Kidney (tissue), 22 donors: ENCODE measurements at places on chromosomes 16 and 17. TPM values are rescaled to one million over a fixed set of nuclear protein-coding genes. Genes with fewer than 3 reads are reported as not detected.
A peak's percentile ranks its signal among the peaks of the same experiment; 100 is the strongest.

Gene TBC1D3E
- not detected for total RNA-seq

Gene STARD3
- total RNA-seq = 47.6 TPM

Gene NOB1
- total RNA-seq = 50.4 TPM

DNA sequence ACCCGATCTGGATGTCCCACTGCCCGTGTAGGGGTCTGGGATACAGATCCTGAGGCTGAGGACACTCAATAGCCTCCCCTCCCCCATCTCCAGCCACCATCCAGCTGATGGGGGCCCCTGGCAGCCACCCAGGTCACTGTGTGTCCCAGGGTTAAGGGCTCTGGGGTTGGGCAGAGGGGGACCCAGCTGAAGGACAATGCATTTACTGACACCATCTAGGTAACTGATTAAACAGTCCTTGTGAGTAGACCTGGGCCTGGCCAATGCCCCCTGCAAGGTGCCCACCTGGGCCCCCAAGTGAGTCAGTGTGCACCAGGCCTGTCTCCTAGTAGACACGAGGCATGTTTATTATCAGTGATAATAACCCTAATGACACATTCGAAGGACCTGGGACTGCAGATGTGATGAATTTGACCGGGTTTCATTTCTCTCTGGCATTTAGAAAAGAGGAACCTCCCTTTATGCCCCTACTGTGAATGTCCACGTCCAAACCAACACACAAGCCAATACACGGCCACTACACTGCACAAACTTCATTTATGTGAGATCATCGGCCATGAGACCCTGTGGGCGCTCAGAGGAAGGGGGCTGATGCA, 261.9 kb upstream of the FOXF1 start:
- H3K27ac ChIP-seq = no peak overlapping the region
- H3K4me3 ChIP-seq = no peak overlapping the region
- H3K4me1 ChIP-seq = no peaks in the 10 kb centered on the region
- H3K27me3 ChIP-seq = no peaks in the 10 kb centered on the region
- no peak for DNase-seq
- no peaks in the 10 kb centered on the region for H3K36me3 ChIP-seq

GRCh38 chr16:83994087-83994486, 26.0 kb downstream of the NECAB2 start:
- H3K4me3 ChIP-seq = peak overlapping the region; percentile 47
- H3K4me1 ChIP-seq = peaks cover 10% of the 10 kb centered on the region
- H3K36me3 ChIP-seq = no peaks in the 10 kb centered on the region
- H3K27ac ChIP-seq = peak overlapping the region; percentile 61

- no peak for DNase-seq
- H3K27ac ChIP-seq = peak overlapping the region; percentile 65
- peak overlapping the region; percentile 39 for H3K4me3 ChIP-seq
Observed at GRCh38 chr17:43713494-43714162, 45.0 kb downstream of the SOST start.

GRCh38 chr17:2804912-2805311, 8.7 kb downstream of the RAP1GAP2 start:
- no peaks in the 10 kb centered on the region for H3K27me3 ChIP-seq
- no peak overlapping the region for H3K27ac ChIP-seq
- H3K36me3 ChIP-seq = no peaks in the 10 kb centered on the region
- no peaks in the 10 kb centered on the region for H3K4me1 ChIP-seq

DNA sequence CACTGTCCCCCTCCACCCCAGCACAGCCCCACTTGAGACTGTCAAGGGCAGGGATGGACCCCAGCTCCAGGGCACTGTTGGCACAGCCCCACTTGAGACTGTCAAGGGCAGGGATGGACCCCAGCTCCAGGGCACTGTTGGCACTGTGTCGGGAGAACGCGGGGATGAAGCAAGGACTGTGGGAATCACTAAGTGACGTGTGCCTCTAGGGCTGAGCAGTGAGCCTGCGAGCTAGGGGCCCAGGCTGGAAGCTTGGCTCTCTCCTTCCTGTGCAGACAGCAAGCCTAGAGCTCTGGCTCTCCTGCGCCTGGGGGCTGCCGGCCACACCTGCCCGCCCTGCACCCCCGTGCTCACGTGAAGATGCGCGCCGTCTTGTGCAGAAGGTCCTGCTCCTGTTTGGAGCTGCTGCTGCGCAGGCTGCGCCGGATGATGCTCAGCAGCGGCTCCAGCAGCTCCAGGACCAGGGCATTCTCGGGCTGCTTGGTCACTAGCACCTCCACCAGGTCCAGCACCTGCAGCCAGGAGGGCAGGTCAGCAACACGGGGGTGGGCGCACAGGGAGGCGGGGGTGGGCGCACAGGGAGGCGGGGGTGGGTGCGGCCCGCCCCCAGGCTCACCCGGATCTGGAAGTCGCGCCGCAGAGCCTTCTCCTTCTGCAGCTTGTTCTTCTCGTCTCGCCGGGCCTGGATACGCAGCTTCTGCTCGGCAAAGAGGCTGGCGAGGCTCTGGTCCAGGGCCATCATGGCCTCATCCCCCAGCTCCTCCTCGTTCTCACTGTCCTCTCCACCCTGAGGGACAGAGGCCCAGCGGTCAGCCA, 10.8 kb downstream of the MYBBP1A start:
- peaks cover 10% of the 10 kb centered on the region for H3K36me3 ChIP-seq
- DNase-seq = no peak
- no peak overlapping the region for H3K4me3 ChIP-seq
- H3K27ac ChIP-seq = no peak overlapping the region

DNA sequence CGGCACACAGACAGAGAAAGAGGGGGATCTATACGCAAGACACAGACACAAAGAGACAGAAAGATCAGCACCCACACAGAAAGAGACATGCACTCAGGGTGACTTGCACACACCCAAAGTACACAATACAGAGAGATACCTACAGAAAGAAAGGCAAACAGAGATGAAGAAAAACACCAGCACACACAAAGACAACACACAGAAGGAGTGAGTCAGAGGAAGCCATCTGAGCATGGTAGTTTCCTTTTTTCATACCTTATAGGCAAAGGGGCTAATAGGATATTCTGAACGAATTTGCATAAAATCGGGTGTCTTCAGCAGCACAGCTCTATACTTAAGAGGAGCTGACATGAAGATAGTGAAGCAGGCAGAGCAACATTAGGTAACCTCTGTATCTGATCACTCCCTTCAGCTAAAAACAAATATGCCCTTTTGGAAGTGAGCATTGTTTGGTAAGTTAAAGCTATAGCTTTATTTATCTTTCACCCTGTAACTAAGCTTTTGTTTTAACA, 198.6 kb downstream of the AATF start:
- no peaks in the 10 kb centered on the region for H3K36me3 ChIP-seq
- no peaks in the 10 kb centered on the region for H3K27me3 ChIP-seq
- H3K4me3 ChIP-seq = no peak overlapping the region
- H3K4me1 ChIP-seq = no peaks in the 10 kb centered on the region
- no peak overlapping the region for H3K27ac ChIP-seq
- no peak for DNase-seq
